Fibroblast of skin of left quadriceps (primary cell): ENCODE measurements at places on chromosomes 3 and 15.

DNA sequence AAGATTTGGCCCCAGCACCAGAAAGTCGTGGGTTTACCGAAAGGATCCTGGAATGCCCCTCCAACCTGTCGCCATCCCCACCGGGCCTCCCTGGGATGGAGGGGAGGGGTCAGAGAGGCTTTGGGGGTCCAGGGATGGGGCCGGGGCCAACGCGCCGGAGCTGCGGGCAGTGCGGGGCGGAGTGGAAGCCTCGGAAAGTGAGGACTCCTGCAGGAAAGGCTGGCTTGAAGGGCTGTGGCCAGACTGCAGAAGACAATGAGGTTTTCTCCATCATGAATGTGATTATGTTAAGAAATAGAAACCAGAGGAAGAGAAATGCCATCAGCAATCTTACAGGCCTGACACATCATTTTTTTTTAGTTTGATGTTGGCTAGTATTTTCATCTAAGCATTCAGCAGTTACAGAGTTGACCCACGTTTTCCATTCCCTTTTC is 738 bp downstream of the YEATS2 start:
- DNase-seq: no peak

DNA sequence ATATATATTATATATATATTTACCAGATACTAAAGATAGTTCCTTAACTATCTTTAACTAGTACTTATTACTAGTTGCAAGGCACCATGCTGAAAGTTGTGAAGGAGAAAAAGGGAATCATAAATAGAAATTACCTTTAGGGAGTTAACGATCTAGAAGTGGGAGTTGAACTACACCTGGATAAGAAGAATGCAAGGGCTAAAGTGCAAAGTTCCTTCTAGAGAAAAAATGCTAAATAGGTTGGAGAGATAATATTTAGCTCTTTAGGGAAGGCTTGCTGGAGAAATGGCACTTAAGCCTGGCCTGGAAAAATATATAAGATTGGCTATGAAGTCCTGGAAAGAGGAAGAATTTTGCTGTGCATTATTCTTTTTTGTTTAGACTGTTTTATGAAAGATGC is 130.6 kb upstream of the IGSF10 start:
- no peak for DNase-seq

- DNase-seq: no peak
Measured at GRCh38 chr3:179772297-179772696, 119.5 kb downstream of the USP13 start.

GRCh38 chr15:57458356-57458781 is 82.1 kb downstream of the CGNL1 start:
- DNase-seq: no peak

GRCh38 chr15:60325905-60326304 is 71.9 kb downstream of the ANXA2 start:
- DNase-seq: no peak
